Frontal cortex (tissue), 4 donors: ENCODE measurements at places on chromosomes 11 and 22.

DNA sequence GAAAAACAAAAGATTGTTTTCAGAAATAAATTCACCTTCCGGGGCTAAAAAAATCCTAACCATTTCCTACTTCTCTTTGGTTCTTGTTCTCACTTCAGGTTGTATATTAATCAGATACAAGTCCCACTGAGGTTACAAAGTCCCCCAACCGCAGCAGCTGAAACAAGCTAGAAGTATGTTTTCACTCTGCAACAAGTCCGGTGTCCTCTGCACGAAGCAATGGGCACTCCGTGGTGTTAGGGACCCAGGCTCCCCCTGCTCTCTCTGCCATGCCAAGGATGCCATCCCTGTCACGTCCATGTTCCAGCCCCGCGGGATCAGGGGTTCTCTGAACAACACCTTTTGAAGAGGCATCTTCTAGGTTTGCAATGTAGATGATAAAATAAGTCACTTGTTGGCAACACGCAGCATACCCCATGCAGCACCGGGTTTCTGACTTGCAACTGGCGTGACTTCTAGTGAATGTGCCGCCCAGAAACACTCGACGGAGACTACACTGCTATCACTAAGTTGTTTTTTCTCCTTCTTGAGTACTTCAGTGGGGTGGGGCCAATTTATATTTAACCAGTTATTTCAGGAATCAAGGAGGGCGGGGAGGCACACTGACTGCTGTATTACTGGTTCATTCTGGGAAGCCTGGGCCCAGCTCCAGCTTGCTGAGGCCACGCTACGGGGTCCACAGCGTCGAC is 25.4 kb upstream of the GSTP1 start:
- DNase-seq: no peak

- DNase-seq: no peak
These were observed 30.9 kb downstream of the ANO1 start for GRCh38 chr11:70109006-70109405.

DNA sequence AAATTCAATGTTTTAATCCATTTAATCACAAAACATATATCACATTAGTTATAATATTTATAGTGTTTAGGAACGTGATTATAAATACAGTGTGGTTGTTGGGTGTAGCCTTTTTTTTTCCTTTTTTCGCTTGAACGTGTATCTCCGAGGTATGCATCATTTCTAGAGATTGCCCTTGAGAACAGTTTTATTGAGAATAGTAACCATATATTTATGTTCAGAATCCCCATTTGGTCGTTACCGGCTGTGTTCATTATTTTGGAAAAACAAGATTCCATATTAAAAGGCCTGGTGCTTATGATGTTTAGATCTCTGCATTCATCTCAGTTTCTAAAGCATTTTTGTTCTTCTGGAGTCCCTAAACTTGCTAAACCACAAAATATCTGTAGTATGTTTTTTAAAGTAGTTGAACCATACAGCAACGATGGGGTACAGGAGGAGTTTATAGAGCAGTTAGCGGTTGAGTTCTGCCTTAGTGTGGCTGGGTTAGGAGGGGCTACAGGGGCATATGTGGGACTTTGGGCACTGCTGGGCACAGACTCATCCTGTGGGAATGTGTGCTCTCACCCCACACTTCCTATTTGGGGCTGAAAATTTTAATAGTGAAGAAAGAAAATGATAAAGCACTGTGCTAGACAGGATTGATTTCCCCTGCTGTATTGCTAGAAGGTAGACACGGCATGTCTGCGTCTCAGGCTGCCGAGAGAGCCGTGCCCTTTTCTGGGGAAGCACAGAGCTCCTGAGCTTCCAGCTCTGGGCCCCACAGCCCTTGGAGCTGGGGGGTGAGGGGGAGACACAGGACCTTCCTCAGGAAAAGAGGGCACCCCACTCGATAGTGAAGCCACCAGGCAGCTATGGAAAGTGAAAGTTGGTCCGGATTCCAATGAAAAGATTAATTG is 81.5 kb upstream of the PPARA start:
- no peak for DNase-seq

GRCh38 chr22:40627612-40628011 is 8.9 kb downstream of the MRTFA start:
- no peak for DNase-seq

DNA sequence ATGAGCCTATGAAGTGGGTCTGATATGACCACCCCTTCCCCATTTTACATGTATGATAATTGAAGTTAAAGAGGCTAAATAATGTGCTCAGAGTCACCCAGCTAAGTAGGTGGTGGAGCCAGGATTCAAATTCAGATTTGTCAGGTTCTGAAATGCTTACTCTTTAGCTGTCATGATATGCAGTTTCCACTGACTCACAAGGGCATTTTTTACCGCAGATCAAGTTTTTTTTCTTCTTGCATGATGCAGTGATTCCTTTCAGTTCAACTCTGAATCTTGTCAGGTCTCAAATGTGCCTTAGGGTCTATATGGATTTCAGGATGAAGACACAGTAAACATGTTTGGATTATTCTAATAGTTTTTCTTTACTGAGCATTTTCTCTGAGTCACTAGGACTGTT is 12.6 kb upstream of the TRIM44 start:
- no peak for DNase-seq

DNA sequence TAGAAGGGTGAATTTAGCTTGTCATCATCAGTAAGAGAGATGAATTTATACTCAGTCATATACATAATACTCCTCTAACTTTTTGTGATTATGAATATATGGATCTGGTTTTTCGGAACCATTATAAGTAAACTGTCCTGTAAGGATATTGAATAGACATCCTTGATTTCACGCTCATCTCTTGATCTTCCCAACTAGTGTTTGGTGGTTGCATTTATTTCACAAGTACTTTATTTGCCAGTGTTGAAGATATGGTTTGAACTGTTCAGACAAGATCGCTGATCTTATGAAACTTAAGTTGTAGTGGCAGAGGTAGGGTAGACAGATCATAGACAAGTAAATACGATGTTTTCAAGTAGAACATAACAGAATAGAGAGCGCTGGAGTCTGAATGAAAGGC is 3.0 kb downstream of the FBXO7 start:
- DNase-seq: no peak

GRCh38 chr11:59154610-59155009 is 12.0 kb downstream of the FAM111A start:
- DNase-seq: no peak

DNA sequence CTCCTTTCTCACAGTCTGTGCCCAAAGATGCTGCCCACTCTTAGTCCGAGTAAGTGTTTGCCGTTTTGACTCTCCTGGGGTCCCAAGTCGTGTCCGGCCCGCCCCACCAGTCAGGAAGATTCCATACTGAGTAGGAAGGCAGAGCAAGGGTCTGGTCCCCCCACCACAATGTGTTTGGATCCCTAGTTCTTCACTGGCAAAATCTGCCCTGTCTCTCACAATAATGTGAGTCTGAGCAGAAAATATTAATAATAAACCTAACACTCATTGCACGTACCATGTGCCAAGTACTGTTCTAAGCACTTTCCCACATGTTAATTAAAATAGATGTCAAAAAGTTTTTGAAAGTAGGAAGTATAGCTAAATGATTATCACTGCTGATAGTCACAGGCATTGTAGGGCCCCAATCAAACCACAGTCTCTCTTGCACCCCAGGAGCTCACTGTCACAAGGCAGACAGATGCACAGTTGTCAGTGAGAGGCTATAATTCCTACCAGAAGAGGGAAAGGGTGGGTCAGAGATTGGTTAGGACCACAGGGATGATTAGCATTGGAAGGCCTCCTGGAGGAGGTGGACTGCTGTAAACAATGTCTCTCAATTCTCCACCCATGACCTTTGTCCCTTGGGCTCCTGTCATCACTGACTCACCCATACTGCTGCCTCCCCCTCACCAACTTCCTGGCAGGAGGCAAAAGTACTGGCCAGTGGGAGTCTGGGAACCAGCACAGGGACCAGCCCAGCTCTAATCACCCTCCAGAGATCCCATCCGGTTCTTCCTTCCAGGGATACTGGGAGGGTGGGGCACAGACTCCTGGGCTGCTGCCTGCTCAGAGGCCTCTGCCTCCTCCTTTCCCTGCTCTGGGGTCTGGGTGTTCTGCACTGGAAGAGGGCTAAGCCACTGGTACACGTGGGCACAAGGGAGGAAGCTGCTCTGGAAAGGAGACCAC is 1.0 kb upstream of the POLD4 start:
- no peak for DNase-seq

- DNase-seq: no peak
These were observed 28.4 kb upstream of the SIK2 start for GRCh38 chr11:111573821-111574249.

- DNase-seq: no peak
These were observed 21.6 kb downstream of the P2RY2 start for GRCh38 chr11:73239571-73240189.

DNA sequence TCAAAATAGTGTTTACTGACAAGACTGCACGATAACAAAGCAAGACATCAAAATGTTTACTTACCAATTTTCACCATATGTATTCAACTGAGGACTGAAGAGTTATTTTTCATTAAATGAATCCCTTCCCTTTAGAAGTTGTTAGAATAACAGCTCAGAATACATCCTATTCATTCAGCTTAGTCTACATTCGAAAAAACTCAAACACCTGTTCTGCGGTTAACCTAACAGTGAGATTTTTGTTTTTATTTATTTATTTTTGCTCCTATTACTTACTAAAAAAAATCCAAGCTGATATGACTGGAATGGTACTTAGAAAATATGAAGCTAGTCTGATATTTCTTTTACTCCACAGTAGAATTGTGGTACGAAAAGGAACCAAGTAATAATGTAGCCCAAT is 10.0 kb downstream of the KCNA4 start:
- DNase-seq: no peak
